Right lung (tissue), 10 donors: ENCODE measurements at places on chromosomes 3 and 15.

- DNase-seq, result no peak
Measured at GRCh38 chr3:114274929-114275328, 18.9 kb upstream of the TIGIT start.

DNA sequence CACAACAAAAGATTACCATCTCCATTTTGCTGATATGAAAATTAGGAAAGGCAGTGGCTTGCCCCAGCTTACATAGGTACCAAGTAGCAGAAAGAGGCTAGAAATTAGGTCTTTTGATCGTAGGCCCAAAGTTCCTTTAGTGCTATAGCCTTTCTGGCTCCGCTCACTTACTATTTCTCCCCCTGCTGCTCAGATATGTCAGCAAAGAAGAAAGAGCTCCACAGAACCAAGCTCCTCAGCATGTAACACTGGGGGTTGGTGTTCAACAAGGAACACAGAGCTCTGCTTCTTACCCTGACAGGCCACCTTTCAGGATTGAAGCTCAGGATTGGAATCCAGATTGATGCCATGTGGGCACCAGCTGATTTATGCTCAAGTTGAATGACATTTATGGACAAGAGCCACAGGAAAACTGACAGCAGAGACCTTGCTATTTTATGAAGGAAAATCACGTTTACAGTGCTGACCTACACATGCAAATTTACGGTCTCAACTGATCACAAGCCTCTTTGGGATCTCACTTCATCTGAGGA, 6.1 kb upstream of the IL12A start:
- no peak for DNase-seq

DNA sequence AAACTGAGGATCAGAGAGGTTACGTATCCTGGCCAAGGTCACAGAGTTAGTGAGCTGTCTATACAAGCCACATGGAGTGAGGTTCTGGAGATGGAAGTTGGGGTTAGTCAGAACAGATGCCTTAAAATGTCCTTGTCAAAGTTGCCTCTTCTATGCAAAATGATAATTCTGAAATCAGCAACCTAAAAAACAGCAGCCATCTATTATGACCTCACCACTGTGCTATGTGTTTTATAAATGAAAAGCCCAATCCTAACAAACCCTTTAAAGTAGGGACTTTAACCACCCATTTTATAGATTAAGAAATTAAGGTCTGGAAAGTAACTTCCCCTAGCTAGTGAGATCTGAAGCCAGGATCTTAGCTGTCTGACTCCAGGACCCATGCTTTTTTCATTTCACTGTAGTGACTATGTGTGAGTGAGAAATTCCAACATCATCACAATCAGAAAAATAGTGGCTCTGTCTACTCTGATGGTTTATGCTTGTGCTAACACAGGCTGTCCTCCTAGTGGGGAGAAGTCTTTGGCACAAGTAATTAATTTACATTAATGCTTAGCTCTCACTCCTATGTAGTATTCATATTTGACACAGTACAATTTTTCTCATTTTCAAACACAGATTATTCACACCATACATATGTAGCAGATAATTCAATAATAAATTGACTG, 143.6 kb downstream of the ANO10 start:
- no peak for DNase-seq

DNA sequence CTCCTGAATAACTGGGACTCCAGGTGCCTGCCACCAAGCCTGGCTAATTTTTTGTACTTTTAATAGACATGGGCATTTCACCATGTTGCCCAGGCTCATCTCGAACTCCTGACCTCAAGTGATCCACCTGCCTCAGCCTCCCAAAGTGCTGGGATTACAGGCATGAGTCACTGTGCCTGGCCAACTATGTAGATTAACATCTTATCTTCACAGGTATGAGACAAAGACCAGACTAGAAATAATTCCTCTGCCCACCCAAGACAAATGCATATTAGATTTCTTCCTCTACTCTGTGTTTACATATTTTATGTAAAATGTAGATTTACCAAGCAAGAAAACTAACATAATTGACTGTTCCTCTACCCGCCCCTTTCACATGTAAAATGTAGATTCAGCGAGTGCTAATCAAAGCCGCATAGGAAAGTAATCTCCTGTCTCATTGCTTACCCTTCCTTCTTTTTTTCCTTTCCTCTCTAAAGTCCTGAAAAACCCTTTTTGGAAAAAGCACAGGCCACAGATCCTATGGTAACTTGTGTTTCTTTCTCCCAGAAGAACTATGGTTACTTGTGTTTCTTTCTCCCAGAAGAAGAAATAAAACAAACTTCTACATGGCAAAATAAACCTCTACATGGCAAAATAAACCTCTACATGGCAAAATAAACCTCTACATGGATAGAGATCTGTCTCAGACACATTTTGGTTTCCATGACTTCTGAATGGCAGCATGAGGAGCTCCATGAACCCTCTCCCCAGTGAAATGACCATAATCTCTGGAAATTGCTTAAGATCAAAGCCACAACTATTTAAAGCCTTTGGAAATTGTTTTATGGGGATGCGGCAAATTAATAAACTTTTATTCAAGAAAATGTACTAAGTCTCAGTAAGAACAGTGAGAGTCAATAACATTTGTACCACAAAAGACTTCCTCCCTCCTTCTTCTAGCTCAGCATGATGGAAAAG, 9.1 kb upstream of the ABHD2 start:
- no peak for DNase-seq

DNA sequence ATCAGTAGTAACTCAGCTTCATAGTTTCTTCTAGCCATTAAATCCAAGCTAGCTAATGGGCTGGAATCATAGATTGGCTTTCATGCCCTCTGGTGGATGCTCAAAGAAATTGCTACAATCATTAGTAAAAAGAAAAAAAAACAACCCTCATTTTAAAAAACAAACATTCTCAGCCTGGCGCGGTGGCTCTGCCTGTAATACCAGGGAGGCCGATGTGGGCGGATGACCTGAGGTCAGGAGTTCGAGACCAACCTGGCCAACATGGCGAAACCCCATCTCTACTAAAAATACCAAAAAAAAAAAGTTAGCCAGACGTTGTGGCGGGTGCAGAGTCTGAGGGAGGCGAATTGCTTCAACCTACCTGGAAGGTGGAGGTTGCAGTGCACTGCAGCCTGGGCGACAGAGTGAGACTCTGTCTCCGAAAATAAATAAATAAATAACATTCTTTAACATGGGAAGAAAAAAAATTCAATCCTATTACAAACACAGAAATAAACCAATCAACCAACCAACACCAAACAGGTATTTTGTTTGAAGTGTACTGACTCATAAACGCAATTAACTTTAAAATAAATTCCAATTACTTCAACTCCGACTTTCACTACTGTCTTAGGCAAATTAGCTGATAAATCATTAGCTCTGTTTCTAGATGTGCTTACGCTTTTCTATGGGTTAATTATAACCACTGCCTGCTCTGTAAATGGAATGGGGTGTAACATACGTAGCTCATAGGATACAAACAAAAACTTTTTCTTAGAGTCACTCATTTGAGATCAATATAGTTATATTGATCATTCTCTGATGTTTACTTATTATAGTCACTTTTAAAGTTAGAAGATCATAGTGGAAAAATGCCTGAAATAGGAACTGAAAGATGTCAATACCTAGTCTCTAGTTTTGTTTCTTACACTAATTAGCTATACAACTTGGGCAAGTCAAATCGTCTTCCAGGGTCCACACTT, 24.9 kb downstream of the TMEM207 start:
- peak; percentile 46 for DNase-seq

- no peak for DNase-seq
Measured at GRCh38 chr15:78640527-78641101, 396 bp downstream of the CHRNB4 start.

GRCh38 chr3:153958635-153959595, 162.3 kb upstream of the ARHGEF26 start:
- DNase-seq, result peak; percentile 76

DNA sequence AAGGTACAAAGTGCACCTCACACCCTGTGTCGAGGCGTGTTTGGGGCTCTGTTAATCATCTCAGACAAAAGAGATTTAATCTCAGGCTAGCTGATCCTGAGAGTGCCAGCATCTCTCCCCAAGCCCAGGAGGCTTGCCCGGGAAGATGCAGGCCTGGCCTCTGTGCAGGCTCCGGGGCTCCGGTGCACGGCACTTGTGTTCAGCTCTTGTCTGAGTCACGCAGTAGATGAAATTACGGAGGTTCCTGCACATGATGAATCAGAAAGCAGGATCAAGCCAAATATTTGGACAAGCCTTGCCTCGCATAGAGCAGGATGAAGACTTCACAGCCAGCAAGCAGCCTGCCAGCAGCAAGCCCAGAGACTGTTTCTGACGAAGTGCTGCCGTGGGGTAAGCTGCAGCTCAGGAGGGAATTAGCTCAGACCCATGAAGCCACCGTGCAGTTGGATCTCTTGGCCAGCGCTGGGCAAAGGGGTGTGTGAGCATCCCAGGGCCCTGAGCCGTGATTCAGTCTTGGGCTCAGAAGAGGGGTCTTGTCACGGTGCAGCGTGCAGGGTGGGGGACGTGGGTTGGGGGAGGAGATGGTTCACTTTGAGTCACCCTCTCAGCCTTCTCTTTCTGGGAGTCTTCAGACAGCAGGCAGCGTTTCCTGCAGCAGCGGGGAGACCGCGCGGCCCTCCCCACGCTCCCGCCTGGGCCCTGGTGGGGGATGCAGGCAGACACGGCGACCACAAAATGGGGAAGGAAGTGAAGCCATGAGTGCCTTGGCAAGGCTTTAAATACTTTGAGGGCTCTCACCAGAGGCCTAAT, 89.2 kb upstream of the MEF2A start:
- peak; percentile 79 for DNase-seq

DNA sequence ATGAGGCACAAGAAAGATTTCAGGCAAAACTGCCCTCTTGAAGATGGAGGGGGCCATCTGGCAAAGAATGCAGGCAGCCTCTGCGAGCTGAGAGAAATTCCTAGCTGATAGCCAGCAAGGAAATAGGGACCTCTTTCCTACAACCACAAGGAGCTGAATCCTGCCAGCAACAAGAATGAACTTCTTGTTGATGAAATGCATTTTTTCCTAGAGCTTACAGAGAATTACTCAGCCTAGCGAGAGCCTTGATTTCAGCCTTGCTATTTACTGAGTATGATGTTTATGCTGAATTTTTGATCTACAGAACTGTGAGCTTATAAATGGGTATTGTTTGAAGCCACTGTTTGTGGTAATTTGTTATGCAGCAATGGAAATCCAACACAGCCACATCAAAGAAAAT, 148.5 kb upstream of the NAALADL2 start:
- no peak for DNase-seq

- DNase-seq, result no peak
Measured at GRCh38 chr15:91891101-91891500, 37.6 kb downstream of the SLCO3A1 start.

DNA sequence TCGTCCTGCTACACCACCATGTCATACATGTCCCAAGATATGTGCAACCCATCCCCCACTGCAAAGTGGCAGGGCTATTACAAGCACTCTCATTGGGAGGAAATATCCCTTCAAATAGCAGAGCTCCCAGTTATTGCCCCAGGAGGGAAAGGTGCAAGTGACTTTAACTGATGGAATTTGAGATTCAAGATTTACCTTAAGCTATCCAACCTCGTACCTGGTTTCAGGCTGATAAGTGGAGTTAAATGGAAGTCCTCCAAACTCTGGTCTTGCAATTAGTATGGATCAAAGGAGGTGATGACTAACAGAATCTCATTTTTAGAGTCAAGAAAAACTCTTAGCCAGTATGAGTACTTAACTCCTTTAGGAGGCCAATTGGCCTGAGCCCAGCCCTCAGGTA, 2.1 kb downstream of the SLCO2A1 start:
- no peak for DNase-seq

- no peak for DNase-seq
Measured at GRCh38 chr3:135100366-135100765, 305.3 kb downstream of the EPHB1 start.

GRCh38 chr15:26595611-26596010, 177.3 kb downstream of the GABRB3 start:
- no peak for DNase-seq

- DNase-seq, result no peak
Measured at GRCh38 chr3:52233968-52234367, 5.0 kb downstream of the TWF2 start.

- no peak for DNase-seq
Measured at GRCh38 chr3:180265551-180265950, 228.8 kb upstream of the PEX5L start.

DNA sequence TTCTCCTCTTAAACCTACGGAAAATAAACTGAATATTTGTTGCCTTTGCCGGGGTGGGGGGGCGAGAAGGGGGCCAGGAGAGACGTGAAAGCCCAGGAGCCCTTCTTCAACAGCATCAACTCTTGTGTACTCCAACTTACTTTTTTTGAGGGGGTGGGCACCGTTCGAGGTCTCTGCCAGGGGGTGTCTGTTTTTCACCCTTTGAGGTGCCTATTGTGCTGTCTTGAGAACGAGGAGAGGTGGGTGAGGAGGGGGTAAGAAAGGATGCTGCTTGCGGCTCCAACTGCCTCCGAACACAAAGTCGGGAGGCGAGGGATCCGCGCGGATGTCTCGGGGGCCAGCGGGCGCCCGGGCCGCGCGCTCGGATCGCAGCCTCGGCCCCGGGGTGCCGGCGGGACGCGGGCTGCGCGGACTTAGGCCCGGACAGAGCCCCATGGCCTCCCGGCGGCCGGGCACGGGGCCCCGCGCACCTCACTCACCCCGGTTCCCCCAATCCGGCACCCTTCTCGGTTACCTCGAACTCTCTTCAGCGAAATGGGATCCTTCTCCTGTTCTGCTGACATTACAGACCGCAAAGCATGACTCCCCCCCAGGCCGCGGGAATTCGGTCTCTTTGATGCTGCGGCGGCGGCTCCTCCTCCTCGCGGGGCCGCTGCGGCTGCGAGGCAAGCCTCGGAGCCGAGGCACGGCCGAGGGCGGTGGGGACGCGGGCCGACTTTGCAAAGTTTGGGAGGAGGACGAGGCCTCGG, 650 bp downstream of the PYGO1 start:
- DNase-seq, result peak; percentile 42

DNA sequence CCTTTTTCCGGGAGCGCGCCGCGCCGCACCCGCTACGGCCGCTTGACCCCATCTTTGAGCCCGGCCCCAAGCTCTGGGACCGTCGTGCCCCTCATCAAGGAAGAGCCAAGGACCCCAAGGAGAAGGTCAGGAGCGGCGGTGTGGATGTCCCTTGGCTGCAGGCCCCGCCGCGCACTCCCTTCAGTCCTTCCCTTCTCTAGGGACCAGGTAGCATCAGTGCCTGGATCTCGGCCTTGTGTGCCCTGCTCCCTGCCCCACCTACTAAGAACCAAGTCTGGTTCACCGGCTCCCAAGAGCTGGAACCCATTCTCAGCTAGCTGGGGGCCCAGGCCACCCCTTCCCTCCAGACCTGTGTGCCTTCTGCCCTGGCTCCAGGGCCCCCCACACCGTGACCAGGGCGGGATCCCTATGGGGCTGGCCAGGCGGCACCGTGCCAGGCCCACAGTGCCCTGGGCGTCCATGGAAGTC, 69.3 kb upstream of the CGNL1 start:
- no peak for DNase-seq

GRCh38 chr15:92012368-92012629, 158.8 kb downstream of the SLCO3A1 start:
- no peak for DNase-seq

GRCh38 chr3:364287-364686, 167.7 kb downstream of the CHL1 start:
- no peak for DNase-seq
